Left renal pelvis (tissue), 4 donors: ENCODE measurements at places on chromosomes 16 and 17. TPM values are rescaled to one million over a fixed set of nuclear protein-coding genes. Genes with fewer than 3 reads are reported as not detected.

The PLEKHH3 gene
- polyA plus RNA-seq, result 13.2 TPM

The CA7 gene
- not detected for polyA plus RNA-seq

- no peak for DNase-seq
Measured at GRCh38 chr16:81778861-81779535, at the start of gene PLCG2. Gene PLCG2, plus strand, starts transcription at chr16:81779291. Its CDS starts 6,699 bp downstream, at chr16:81785990.

DNA sequence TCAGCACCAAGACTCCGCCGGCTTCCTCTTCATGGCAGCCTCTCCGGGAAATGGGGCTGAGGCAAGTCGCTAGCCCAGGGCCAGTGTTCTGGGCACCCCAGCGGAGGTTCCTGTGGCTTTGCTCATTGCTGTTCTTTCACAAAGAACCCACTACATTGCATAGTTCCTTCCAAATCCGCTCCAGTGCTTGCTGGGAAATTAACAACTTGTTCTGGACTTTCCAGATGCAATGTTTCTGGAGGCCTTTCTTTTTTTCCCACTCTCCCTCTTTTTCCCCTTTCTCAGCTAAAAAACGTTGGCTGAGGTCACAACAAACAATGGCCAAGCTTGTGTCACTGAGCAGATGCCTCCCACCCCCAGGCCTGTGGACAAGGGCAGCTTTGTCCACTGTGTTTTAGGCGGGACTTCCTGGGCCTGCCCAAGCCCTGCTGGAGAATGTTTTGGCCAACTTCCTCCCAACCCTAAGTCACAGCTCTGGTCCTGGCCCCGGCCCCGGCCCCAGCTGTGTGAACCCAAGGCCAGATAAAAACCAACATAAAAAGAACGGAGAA is 131.5 kb upstream of the RCVRN start:
- no peak for DNase-seq

DNA sequence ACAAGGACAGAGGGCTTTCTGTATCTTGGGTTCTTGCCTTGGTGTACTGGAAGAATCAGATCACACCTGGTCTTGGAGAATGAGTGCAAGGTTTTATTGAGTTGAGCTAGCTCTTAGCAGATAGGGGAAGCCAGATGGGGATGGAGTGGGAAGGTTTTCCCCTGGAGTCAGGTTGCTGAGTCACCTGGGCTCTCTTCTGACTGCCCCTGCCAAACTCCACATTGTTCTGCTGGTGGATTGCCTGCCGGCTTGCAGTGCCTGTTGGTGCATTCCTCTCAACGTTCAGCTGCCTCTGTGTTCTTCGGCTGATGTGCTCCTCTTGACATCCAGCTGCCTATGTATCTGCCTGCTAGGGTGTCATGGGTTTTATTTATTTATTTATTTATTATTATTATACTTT is 1431.1 kb downstream of the CDH8 start:
- no peak for DNase-seq

- no peak for DNase-seq
Measured at GRCh38 chr16:75580-76501, 2.2 kb upstream of the MPG start.
